ENCODE measurements at places on chromosomes 6 and 20. TPM values are rescaled to one million over a fixed set of nuclear protein-coding genes. Genes with fewer than 3 reads are reported as not detected.

DNA sequence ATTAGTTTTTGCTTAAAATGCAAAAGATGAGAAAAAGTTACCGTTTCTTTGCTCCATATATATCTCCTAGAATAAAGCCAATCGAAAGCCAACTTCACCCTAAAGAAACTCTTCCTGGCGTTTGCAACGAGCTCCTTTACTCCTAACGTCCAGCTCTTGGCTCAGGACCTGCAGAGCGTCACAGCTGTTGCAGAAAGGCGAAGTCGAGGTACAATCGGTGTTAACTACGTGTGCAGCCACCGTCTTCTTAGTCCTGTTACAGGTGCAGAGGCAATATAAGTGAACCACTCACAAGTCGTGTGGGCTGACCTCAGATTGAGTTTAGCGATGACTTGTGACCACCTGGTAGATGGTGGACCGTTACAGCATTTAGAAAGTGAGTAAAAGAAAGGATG, 113.1 kb downstream of the TRIM27 start:
- no peak for DNase-seq

DNA sequence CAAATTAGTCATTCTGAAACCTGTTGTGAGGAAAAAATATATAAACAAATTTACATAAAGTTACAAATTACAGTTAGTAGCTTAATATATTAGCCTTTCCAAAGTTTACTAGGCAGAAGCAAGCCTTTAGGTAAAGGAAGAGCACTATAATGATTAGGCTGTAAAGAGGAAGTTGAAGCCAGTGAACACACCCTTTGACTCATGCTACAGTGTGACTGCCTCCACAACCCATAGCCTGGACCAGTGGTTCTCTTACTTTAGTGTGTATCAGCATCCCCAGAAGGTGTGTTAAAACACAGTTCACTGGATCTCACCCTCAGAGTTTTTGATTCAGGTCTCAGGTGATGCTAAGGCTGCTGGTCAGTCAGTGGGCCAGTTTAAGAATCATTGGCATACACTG, 91.4 kb upstream of the DEFB112 start:
- no peak for DNase-seq

GRCh38 chr6:37060195-37060559, 54.7 kb downstream of the FGD2 start:
- DNase-seq = no peak

- no peak for DNase-seq
Observed at GRCh38 chr6:165746331-165746730, 83.3 kb upstream of the PDE10A start.

GRCh38 chr6:7505189-7505699, 36.2 kb upstream of the DSP start:
- DNase-seq = peak; percentile 33

GRCh38 chr6:38131527-38131965, 312.0 kb downstream of the ZFAND3 start:
- DNase-seq = no peak

- no peak for DNase-seq
Observed at GRCh38 chr20:1491281-1491840, at the start of gene SIRPB2. Gene SIRPB2, minus strand, starts transcription at chr20:1491420. Its CDS starts 61 bp downstream, at chr20:1491359.

- DNase-seq = no peak
Observed at GRCh38 chr6:168892031-168892430, 361.6 kb downstream of the THBS2 start.

GRCh38 chr20:57499676-57500075, 25.3 kb downstream of the CTCFL start:
- no peak for DNase-seq

DNA sequence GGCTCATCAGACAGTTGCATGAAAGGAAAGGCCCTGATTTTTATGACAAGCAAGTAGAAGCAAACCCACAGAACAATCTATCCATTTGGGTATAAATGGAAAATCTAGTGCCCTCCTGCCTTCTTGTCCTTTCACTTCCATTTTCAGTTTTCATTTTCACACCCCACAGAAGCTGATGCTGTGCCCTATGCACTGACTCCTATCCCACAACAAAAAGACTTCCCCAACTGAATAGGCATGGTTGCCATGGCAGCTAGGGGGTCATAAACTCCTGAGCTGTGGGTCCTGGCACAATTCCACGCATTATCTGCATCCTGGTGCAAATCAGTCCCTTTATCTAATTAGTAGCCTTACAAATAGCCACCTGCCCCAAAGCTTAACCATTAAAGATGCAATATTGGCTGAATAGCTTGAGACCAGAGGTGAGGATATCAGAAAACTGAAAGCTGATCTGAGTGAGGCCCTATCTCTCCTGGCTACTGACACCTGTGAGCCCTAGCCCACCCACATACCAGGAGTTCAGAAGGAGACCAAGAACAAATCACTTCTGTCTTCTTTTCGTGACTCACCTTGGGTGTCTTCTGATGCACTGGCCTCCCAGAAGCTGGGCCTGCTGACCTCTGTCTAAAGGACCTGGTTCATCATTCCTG, 34.9 kb upstream of the HEY2 start:
- DNase-seq = no peak

- DNase-seq = no peak
Observed at GRCh38 chr6:144036064-144036834, 28.2 kb upstream of the PLAGL1 start.

- no peak for DNase-seq
Observed at GRCh38 chr6:160069050-160069454, 52.6 kb upstream of the SLC22A1 start.

DNA sequence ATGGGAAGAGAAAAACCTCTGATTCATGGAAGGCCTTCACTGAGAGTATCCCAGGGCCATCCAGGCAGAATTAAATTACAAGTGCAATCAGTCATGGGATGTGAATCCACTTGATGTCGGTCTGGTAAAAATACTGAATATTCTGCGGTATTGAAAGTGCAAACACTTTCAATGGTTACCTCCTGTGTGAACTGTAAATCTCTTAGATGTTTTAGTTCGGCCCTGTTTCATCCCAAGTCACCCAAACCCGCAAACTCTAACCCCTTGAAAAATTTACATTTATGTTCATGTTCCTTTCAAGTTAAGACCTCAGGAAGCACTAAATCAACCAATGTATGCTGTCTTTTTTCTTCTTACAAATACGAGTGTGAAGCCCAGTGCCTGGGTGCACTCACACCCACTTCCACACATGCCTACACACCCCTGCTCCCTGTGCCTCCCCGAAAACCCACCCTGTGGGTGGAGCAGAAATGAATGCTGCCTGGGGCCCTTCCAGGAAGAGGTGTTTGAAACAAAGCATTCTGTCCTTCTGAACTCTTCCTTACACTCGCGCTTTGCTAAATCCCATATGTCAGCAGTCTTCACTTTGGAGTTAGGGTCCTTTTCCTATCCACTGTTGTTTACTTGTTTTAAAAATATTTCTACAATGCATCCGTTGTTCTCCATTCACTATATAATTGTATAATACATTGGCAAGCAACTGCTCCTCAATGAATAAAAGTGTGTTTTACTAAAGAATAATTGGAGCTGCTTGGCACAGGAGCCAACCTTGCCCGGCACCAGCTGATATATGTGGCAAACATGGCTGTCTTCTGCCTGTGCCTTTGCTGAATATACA, 62.7 kb downstream of the FYN start:
- DNase-seq = no peak

GRCh38 chr6:113530769-113531168, 326.4 kb upstream of the MARCKS start:
- DNase-seq = no peak

GRCh38 chr6:16442031-16442430, 203.6 kb downstream of the GMPR start:
- DNase-seq = no peak

DNA sequence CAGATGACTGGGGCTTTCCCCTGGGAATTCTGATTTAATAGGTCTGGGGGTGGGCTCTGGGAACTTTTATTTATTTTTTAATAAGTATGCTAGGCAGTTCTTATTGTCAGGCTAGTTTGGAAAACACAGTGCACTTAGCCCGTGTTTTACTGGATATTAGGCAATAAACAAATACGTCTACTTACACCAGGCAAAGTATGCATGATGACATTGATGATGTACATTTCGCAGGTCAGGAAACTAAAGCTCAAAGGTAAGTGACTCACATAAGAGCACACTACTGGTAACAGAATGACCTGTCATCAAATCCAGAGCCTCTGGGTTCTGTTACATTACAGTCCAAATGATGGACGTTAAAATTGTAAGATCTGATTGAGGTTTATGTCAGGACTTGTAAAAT, 144.4 kb upstream of the EXOC2 start:
- DNase-seq = no peak

DNA sequence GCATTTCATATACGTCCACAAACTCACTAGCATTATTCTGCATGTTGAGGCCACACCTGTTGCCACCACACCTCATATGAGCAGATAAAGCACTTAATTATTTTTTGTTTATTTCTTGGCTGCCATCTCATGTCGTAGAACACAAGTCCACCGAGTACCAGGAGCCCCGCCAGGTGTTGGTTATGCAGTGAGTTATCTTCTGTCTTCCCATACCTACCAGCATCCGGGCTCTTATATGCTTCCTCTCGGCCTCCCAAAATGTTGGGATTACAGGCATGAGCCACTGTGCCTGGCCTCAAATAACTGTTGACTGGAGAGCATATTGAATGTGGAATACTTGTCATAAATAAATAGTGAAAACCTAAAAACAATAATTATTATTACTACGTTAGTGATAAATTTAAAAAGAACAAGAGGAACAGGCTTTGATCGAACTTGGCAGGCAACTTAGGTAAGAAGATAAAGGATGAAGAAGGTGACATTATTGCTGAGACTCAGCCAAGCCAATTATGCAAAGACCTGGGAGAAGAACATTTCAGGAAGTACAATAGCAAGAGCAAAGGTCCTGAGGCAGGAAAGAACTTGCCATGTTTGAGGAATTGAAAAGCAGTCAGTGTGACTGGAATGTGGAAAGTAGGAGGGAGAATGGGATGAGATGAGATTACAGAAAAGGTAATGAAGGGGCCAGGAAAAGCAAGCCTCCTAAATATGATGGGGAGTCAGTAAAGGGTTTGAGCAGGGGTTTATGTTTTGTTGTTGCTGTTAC, 12.6 kb upstream of the SLC23A2 start:
- no peak for DNase-seq

DNA sequence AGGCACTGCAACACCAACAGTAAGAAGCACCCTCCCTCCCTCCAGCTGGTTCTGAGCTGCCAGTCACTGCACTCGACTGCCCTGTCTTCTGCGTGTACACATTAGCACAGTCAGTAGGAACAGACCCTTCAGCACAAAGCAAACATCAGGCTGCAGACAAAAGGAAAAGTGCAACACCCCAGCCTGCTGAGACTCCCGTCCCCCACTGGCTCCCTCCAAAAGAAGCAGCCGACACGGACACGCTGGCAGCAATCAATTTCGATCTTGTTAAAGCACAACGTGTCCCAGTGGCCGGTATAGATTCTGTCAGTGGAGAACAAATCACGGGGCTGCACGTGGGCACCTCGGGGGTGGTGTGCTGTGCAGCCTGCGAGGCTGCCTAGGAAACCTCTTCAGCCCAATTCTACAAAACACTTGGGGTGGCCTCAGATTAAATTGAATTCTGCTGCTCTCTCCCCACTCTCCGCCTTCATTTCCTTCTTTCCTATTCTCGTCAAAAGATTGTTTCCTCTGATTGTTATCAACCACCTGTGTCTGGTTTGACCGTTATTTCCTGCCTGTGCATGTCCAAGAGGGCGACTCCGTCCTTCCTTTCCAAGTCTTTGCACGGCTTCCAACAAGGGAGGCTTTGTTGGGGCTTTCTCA, 38.7 kb downstream of the TRAF3IP2 start:
- DNase-seq = peak; percentile 35

- DNase-seq = no peak
Observed at GRCh38 chr6:122702841-122703240, 76.7 kb upstream of the FABP7 start.

- no peak for DNase-seq
Observed at GRCh38 chr20:24417485-24417884, 51.9 kb upstream of the SYNDIG1 start.

- DNase-seq = peak; percentile 25
Observed at GRCh38 chr6:41371992-41372831, 36.8 kb downstream of the NCR2 start.

GRCh38 chr20:34491226-34491931, 24.8 kb upstream of the DYNLRB1 start:
- no peak for DNase-seq

- DNase-seq = no peak
Observed at GRCh38 chr6:145213614-145214013, 521.7 kb downstream of the EPM2A start.

DNA sequence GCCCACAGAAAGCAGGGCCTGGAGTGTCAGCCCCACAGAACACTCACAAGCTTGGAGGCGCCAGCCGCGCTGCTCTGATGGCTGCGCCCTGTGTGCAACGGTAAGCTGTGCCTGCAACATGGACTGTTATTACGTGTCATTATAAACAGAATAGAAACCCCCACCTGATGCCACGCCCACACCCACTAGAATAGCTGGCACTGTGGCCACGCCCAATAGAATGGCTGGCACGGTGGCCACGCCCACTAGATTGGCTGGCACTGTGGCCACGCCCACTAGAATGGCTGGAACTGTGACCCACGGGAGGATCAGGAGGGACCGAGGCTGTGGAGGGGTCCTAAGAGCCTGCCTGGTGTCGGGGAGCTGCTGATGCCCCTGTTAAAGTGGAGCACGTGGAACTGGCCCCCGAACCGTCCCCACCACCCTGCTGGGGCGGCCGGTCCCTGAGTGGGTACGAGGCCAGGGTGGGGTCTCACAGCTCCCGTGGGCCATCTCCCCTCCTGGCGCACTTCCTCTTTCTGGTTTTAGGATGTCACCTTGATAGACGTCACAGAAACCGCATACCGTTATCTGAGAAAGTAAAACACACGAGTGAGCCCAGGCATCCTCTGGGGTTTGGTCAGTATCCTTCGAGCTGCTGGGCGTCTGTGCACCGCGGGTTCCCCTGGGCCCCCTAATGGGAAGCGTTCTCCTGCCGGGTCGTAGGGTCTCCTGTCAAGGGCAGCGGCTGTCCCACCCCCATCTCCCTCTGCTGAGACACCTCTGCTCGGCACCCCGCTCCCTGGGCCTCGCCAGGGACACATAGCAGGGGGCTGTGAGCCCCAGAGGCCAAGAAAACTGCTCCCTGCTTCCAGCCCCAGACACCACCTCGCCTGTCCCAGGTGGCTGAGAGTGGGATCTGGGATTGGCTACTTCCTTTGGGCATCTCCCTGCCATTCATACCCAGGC, 25.4 kb downstream of the SLC17A9 start:
- DNase-seq = no peak

DNA sequence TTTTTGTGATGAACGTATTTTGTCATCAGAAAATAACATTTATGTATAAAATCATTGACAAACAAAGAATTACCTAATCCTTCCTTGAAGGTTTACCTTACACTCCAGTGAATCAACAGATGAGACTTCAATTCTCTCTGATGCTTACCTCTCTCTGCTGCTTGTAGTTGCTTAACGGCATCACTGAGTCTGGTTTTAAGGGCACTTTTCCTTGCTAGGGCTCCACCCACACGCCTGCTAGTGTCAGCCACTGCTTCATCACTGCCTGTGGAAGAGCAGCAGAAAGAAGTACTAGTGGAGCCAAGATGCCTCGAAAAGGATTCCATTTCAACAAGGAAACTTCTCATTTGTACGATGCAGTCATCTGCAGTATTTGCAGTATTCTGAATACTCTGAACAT, 63.0 kb downstream of the FAM229B start:
- DNase-seq = no peak

Gene SAMD5
- 17.6 TPM for total RNA-seq

Gene TREML2
- total RNA-seq = not detected

Gene HAO1
- total RNA-seq = not detected

Gene SCUBE3
- total RNA-seq = 1.7 TPM

Gene TPD52L2
- total RNA-seq = 20.3 TPM

Gene OR2B6
- not detected for total RNA-seq

Gene MAP1LC3A
- 30.7 TPM for total RNA-seq

Gene MAP7
- total RNA-seq = 6.1 TPM

Gene LY6G6C
- 0.31 TPM for total RNA-seq

Gene CYP21A2
- total RNA-seq = not detected

Gene ACSS1
- 3.7 TPM for total RNA-seq

Measured in occipital lobe (tissue), 3 donors.